ENCODE measurements at places on chromosomes 16 and 17.

DNA sequence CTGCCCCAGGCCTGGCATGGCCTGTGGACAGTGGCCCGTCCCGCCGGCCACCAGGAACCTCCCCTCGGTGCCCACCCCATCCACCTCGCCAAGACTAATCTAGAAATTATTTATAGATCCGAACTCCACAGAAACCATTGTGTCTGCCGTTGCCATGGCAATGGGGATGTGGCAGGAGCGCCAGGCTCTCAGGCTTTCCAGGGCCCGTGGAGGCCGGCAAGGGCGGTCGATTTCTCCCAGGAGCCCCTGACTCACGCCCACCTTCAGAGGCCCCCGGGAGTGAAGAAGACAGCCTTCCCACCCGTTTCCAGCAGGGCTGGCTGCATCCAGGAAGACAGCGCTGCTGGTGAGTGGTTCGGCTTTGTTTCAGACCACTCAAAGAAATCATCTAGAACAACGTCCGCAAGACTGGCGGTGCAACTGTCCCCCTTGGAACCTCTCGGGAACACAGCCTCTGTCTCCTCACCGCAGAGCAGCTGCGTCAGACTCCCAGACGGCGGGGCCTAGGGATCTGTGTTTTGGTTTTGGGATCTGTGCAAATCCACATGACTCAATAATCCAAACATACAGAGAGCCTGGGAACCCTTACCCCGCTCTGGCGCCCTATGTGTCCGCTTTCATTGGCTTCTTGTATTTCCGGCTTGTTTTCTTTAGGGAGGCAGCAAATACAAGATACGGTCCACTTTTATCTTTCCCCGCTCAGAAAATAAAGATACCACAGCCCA is 48.5 kb upstream of the ZCCHC14 start:
- DNase-seq: no peak

DNA sequence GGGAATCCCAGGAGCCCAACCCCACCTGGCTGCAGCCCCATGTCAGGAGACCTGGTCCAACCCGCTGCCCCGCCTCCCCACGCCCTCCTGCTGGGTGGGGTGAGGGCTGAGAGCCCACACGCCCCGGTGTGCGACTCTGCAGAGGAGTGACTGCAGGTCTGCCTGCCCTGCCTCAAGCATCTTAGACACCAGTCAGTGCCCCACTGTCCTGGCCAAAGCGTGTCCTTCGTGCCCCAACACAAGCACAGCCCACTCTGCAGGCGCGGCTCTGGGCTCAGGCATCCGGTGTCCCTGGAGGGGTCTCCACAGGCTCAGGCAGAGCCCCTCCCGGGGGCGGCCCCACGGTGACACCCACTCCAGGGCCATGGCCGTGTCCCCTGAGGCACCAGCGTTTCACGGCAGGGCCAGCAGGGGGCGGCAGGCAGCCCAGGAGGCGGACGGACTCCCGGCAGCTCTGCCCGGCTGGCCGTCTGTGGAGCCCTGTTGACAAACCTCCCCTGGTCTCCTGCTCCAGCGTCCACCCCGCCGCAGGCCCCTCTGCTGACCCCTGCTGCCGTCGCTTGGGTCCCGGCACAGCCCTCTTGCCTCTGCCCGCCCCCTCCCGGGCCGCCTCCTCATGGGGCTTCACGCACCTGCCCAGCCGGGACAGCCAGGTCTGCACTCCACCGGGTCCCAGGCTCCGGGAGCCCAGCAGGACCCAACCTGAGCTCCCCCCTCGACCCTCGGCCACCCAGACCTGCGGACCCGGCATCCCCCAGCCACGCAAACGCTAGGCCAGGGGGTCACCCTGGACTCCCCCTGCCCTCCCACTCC is 8.6 kb upstream of the UBE2I start:
- DNase-seq: peak; percentile 93

DNA sequence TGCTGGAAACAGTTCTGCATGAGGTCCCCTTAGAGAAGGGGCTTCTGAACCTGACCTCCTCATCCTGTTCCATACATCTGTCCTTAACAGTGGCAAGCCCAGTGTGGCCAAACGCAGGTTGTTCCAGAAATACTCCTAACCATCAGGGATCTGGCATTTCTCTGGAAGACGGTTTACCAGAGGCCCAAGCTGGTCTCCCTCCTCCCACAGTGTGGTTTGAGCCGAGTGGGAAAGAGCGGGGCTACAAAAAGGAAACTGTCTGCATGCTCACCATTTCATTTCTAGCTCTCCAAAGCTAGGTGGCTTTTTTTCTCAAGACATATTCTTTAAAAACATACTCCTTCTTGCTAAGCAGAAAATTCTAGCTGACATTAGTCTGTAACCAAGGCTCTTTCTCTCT is 6.0 kb downstream of the MXRA7 start:
- no peak for DNase-seq

- DNase-seq: no peak
These were observed 60.0 kb upstream of the CDC42EP4 start for GRCh38 chr17:73371836-73372235.

DNA sequence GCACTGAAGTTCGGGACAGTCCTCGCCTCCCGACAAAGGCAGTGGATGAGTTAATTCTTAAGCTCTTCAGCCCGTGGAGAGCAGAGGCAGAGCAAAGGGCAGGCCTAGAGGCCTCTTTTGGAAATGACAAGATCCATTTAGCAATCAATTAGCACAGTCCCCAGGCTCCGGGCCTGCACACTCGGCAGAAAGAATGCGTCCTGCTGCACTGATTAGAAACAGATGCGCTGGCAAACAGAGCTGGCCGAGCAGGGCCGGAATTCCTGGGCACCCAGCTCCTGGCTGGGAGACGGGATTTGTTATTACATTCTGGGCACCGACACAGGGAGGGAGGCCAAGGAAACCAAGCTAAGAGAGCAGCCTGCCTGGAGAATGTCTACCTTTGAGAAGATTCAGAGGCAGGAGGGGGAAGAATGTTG is 162.9 kb downstream of the COPRS start:
- no peak for DNase-seq

- no peak for DNase-seq
These were observed 909 bp upstream of the ARHGAP23 start for GRCh38 chr17:38427160-38427949.

- no peak for DNase-seq
These were observed 10.2 kb downstream of the LASP1 start for GRCh38 chr17:38879878-38880665.

GRCh38 chr17:55872374-55872773 is 121.5 kb downstream of the PCTP start:
- DNase-seq: no peak

DNA sequence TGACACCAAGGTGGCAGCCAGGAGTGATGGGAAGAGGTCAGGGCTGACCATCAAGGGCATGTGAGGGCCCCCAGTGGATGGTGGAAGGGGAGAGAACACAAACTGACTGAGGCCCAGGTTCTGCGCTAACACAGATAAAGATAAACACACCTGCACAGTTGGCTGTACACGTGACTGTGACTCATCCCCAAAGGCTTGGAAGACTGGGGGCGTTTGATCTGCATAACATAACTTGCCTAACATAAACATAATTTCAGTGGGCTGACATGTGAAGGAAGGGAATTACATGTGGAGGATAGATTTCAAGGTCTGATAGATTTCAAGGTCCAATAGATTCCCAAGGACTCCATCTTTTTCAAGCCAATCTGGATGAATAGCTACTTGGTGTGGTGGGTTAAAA is 100.9 kb upstream of the TNRC6C start:
- DNase-seq: no peak

DNA sequence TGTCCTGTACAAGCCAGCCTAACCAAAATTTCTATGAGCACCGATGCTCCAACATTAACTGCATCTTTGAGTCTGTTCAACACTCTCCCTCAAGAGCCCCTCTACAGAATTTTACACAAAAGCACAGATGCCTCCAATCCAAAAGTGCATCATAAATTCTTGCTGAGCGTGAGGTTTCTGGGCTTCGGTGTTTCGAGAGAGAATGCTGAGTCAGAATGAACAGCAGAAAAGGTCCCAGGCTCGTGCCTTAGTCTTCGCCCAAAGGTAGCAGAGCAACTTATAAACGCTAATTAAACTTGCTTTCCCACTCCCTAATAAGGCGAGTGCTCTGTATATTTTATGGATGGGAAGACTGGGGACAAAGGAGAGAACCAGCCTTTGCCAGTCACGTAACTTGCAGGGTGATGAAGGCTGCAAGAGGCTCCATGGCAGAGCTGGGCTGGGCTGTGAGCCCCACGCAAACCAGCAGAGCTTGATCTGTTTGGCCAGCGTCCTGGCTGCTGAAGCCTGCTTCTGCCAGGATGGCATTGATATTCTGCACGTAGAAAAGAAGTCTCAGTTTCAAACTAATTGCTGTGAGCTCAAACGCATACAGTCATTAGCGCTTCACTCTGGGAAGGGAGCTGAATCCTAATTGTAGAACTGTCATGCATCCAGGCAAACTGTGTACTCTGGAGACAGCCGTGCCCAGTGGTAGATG is 138.5 kb downstream of the DNAH9 start:
- no peak for DNase-seq

DNA sequence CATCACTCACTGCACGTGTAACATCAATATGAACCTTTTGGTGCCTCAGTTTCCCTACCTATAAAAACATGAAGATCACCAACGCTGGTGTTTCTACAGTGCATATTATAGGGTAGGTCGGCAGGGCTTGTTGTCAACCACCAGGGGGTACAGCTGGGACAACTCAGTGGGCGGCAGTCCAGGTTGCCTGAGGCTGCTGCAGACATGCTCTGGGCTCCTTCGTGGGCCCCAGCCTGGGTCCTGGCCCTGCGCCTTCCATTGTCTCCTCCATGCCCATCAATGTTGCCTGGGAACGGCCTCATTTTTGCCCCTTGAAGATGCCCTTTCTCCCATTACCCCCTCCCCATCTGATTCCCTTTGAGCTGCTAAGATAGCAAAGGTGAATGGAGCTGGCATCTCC is 89.8 kb downstream of the GSG1L start:
- peak; percentile 81 for DNase-seq

DNA sequence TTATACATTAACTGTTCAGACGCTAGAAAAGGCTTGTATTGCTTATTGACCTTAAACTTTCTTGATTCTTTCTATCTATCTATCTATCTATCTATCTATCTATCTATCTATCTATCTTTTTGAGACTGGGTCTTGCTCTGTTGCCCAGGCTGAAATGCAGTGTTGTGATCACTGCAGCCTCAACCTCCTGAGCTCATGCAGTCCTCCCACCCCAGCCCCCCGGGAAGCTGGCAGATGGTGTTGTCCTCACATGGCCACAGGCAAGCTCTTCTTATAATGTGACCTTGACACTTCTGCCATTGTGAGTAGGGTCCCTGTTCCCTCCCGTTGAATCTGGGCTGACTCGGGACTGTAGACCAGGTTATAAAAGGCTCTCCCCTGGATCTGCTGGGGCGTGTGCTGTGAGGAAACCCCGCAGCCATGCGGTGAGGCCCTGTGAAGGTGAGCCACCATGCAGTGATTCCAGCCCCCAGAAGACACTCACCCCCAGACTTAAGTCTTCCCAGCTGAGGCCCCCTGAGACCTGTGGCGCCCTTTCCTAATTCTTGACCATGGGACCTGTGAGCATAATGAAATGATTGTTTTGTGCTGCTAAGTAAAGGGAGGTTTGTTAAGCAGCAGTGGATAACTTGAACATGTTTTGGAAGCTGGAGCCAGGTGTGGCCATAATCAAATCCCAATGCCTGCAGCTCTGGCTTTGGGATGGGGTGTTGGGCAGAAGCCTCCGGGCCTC is 54.3 kb downstream of the RPTOR start:
- DNase-seq: no peak

GRCh38 chr17:60514053-60514452 is 12.0 kb downstream of the APPBP2 start:
- no peak for DNase-seq

DNA sequence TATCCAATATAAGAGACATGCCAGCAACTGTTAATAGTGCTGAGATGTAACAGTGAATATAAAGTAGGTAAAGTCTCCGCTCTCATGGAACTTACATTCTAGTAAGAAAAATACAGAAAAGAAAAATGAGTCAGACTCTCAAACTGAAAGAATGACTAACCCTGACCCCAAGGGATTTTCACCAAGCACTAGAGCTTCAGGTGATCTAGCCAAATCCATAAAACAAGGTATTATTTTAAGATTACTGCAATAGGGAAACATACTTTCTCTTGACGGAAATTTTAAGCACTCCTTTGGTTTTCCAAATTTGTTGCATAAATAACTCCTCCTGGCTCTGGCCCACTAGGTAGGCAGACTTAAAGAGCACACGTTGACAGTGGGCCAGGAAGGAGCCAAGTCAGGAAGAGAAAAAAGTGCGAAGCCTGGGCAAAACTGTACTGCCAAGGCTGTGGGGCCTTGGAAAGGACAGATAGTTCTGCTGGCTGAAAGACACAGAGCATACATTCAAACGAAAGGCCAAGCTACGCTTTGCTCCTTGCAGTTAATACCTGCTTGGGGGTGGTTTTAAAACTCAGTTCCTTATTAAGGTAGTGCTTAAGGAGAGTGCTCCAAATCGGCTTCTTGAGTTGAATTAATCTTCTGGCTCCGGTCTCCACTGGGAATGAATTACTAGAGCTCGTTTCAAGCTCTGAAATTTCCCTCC is 1.4 kb downstream of the GOT2 start:
- DNase-seq: no peak

DNA sequence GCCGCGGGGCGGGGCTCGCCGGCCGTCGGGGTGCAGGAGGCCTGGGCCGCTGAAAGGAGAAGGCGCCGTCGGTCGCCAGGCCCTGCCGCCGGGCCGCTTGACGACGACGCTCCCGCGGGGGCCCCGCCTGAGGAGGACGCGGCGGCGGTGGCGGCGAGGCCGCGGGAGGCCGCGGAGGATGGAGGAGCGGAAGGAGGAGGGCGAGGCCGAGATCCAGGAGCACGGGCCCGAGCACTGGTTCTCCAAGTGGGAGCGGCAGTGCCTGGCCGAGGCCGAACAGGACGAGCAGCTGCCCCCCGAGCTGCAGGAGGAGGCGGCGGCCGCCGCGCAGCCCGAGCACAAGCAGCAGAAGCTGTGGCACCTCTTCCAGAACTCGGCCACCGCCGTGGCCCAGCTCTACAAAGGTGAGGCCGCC is 430 bp downstream of the HAPSTR1 start:
- DNase-seq: no peak

DNA sequence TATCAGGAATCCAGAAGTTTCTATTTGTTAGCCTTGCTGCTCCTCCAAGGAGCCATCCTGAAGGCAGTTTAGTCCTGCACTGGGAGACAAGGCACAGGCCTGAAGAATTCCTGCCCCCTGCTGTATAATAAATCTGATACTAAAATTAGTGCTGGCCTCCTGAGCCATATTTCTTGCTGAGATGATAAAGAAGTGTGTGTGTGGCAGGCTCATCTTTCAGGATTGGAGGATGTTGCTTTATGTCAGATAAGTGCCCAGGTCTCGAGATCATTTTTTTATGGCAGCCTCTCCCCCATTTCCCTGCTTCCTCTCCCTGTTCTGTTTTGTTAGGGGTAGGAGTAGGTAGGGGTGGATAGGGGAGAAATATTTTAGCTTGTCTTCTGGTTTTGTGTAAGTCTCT is 26.0 kb downstream of the MSI2 start:
- no peak for DNase-seq

DNA sequence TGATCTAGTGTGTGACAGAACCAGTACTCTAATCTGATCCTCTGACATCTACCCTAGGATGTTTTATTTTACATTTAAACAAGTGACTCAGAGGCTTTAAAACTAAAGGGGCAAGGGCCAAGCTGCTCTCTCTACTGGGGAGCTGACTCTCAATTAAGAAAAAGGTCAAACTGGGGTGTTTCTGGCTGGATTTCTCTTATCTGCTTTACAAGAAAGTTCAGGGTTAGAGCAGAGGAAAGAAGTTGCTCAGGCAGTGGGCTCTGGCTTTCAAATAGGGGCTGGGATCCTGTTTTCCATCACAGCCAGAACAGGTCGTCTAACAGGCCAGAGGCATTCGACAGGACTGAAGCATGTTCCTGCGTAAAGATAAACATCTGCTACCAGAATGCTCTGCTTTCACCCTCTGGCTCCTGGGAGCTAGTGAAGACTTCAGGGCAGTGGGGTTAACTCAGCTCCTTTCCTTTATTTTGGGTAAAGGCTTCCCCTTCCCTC is 8.5 kb downstream of the MMP28 start:
- DNase-seq: no peak
